ENCODE measurements at places on chromosomes 1 and 21. TPM values are rescaled to one million over a fixed set of nuclear protein-coding genes. Genes with fewer than 3 reads are reported as not detected.
A peak's percentile ranks its signal among the peaks of the same experiment; 100 is the strongest.

DNA sequence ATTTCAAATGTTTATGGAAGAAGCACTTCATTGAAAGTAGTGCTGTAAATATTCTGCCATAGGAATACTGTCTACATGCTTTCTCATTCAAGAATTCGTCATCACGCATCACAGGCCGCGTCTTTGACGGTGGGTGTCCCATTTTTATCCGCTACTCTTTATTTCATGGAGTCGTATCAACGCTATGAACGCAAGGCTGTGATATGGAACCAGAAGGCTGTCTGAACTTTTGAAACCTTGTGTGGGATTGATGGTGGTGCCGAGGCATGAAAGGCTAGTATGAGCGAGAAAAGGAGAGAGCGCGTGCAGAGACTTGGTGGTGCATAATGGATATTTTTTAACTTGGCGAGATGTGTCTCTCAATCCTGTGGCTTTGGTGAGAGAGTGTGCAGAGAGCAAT, 10.7 kb downstream of the TARDBP start:
- DNase-seq, result no peak

The HYI gene
- 104 TPM for total RNA-seq

GRCh38 chr1:178529364-178530036, 16.6 kb downstream of the TEX35 start:
- DNase-seq, result no peak

The TIE1 gene
- total RNA-seq, result 21.7 TPM

The FNDC10 gene
- total RNA-seq, result 33.3 TPM

DNA sequence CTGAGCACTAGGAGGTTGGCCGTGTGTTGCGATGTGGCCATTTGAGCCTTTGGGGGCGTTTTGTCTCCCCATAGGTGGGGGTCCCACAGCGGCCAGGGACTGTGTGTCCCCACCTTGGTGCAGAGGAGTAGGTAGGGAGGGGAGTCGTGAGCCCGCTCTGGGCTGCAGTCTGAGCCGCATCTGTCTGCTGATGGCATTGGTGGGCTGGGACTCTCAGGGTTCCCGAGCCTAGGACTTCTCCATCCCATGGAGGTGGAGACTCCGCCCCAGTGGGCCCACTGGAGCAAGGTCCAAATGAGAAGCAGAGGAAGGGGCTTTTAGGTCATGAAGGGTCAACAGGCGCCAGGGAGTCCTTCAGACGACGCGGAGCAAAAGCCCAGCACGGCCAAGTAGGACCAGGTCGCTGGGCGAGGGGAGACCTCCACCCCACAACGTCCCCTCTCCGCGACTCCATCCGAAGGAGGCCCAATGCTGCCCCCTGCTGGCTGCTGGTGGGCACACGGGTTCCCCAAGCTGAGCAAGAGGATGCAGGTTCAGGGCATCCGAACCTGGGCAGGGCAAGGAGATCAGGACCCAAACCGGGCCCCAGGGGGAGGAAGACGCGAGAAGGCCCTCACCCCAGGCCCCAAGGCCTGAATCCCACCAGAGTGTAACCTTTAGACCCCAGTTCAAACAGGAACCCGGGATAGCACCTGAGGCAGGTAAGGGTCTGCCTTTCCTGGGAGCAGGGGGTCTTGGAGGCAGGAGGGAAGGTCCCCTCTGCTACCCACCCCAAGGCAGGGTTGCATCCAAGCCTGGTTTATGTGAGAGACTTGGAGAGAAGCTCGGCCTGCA, 14.9 kb downstream of the TTC34 start:
- DNase-seq, result no peak

- no peak for DNase-seq
These were observed 20.4 kb downstream of the CENPF start for GRCh38 chr1:214623430-214623829.

The SH2D1B gene
- total RNA-seq, result not detected

- no peak for DNase-seq
These were observed 47.4 kb upstream of the USP25 start for GRCh38 chr21:15682186-15682895.

- DNase-seq, result peak; percentile 53
These were observed 19.6 kb downstream of the SKI start for GRCh38 chr1:2247760-2248126.

DNA sequence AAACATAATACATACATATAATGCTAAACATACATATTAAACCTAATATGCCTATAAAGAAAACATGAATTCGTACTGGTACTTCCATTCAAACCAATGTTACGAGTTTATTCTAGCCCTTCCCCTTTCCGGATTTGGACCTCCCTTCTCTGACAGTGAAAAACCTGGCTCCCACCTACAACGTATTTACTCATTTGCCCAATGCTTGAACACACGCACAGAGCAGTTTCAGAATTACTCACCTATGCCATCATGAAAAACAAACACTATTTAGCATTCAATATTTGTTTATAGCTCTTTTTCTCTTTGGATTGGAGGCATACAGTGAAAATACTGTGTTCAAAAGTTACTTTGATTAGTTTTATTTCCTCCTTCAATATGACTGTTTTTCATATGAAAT, 204.4 kb downstream of the LMX1A start:
- DNase-seq, result no peak
